ENCODE measurements at places on chromosomes 7 and 10.

DNA sequence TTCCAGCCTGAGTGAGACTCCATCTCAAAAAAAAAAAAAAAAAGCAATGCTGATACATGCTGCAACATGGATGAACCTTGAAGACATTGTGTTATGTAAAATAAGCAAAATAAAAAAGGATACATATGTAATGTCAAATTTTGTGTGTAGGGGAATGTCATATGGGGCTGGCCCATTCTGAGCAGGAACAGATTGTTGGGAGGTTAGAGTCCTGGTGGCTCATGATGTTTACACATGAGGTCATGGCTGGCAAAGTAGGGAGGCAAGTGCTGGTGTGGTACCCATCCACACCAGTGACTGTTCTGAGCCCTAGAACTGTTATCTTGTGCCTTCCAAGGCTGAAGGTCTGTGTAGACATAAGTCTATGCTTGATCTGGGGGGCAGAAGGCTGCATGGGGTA is 37.6 kb downstream of the ZNF92 start:
- DNase-seq, result no peak

DNA sequence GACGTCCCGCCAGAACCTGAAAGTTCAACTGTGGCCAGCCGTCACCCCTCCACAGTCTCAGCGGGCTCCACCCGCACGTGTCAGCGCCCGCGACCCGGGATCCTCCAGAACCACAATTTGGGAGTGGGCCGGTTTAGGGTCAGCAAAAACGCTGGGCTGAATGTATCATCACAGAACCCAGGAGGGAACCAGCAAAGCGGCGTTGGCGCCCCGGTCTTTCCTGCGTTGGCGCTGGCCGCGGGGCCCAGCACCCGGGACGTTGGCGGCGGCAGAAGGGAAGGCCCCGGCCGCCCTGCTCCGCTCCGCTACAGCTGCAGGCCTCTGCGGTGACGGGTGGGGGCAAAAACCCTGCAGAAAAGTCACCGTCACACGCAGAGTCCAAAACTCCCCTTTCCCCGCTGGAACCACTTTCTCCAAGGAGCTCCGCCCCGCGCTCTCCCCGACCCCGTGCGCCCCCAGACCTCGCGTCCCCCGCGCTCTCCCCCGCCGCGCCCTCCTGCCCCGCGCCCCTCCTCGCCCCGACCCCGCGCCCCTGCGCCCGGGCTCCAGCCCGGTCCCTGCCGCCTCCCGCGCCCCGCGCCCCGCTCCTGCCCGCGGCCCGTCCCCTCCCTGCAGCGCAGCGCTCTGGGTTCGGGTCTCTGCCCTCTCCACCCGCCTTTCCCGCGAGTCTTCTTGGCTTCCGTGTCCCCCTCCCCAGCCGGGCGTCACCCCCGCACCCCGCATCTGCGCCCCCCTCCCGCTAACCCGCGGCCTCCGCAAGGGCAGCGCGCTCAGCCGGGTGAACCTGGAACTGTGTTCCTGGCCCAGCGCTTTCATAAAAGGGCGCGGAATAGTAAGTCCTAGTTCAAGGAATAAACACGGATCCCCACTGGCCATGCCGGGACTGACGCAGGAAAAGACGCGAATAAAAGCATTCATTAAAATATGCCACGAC is 24.0 kb upstream of the RNF32 start:
- no peak for DNase-seq

GRCh38 chr10:2401459-2401858 is 664.1 kb upstream of the ADARB2 start:
- no peak for DNase-seq

- no peak for DNase-seq
Measured at GRCh38 chr10:12225444-12225843, 29.5 kb downstream of the CDC123 start.

DNA sequence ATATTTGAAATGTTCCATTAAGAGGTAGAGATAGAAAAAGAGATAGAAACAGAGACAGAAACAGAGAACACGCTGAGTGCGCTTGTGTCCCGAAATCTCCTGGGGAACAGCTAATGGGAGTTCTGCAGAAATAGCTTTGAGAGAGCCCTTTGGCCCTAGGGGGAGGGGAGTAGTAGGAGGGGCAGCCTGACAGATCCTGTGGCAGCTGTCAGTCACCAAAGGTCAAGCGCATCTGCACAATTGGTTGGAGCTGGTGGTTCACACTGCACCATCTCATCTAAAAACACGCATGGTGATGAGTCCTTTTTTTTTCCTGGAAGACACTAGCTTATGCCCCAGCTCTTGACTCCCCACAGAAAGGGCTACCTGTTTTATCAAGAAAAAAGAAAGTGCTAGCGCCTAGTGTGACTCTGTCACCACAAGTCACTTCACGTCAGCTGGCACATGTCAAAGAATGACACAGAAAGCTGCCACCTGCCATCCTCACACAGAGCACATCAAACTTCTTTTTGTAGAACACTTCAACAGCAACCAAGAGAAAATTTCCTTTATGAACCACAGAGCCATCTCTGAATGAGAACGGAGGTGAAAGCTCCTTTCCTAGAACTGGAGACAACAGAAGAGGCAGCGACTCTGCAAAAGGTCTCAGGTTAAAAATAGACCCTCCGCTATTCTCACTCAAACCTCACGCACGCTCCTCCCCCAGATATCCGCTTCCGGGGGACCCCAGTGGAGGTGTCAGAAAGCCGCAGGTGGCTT is 125.7 kb downstream of the GFRA1 start:
- DNase-seq, result no peak

GRCh38 chr10:36608251-36608650 is 517.1 kb upstream of the ANKRD30A start:
- DNase-seq, result no peak

GRCh38 chr10:74419491-74419951 is 268.5 kb downstream of the ADK start:
- DNase-seq, result no peak

DNA sequence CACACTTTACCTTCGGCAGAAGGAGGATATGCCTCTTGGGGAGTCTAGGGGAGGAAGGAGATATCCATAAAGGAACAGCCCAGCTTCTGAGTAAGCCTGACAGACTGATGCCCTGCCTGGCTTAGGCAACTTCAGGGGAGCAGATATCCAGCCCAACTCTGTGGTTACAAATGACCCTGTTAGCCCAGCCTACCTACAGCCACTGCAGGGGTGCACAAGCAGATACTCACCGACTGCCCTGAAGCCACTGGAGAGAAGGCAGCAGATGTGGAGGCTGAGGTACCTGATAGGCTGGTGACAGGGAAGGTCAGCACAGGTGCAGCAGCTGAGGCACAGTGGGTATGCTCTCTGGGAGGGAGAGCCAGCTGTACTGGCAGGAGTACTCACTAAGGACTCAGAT is 770.2 kb downstream of the GRID1 start:
- no peak for DNase-seq

GRCh38 chr7:130254555-130254954 is 12.1 kb upstream of the CPA2 start:
- no peak for DNase-seq

GRCh38 chr7:110591341-110591740 is 499.6 kb upstream of the LRRN3 start:
- DNase-seq, result no peak

DNA sequence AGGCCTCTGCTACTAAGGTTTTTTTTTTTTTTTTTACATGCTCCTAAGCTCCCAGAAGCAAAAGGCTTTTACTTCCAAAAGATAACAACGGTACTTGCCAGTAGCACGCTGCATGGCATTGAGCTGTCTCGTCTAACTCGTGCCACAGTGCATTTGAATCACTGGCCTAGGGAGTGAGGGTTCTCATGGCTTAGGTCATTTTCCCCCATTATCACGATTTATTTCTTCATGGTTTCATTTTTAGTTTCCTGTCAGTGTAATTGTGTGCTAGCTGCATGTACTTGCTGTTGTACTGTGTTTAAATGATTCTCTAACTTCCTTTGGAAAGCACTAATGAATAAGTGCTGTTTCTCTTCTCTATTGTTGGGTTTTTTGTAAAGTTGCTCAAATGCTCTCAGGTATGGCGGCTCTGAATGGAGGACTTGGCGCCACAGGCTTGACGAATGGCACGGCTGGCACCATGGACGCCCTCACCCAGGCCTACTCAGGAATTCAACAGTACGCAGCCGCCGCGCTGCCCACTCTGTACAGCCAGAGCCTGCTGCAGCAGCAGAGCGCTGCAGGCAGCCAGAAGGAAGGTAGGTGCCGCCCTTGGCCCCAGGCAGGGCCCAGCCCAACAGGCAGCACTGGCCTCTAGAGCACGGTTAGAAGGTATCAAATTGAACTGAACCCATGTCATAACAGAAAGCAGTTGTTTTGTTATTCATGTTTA is 290.5 kb downstream of the USP6NL start:
- DNase-seq, result no peak

DNA sequence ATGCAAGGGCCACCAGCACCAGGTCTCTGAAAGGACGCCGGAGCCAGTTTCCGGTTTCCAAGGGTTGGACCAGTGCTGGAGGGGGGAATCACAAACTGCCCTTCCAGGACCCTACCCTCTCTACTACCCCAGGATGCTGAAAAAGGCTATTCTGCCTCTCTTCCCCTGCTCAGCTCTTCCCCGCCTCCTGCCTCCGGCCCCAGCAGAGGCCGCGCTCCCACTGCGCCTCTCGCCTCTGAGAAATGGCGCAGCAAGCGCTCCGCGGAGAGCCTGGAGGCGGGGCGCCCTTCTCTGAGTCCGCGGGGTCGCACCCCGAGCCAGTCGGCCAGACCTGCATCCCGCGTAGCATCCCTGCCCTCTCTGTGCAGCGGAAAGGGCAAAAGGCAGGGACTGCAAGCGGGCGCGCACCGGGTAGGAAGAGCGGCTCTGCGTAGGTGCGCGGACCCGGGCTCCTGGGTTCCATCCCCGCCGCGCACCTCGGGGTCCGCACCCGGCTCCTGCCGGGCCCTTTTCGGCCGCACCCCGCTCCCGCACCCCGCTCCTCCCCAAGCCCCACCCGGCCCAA is 476 bp upstream of the RET start:
- DNase-seq, result no peak

DNA sequence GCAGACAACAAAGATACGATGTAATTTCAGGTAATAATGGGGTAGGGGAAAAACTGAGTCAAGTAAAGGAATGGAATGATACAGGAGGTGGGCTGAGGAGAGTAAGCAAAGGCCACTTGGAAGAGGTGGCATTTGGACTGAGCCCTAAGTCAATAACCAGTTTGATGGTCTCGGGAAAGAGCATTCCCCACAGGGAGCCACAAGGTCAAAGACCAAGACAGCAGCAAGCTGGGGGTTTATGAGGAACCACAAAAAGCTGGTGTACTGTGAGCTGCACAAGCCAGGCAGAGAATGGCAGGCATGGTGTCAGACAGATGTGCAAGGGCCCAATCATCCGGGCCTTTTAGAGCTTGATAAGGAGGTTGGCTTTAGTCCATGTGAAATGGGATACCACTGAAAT is 98.7 kb downstream of the NOC3L start:
- no peak for DNase-seq

- DNase-seq, result no peak
Measured at GRCh38 chr10:92241158-92241500, 49.7 kb downstream of the CPEB3 start.

- DNase-seq, result peak; percentile 47
Measured at GRCh38 chr7:158685693-158686092, 18.9 kb downstream of the NCAPG2 start.

DNA sequence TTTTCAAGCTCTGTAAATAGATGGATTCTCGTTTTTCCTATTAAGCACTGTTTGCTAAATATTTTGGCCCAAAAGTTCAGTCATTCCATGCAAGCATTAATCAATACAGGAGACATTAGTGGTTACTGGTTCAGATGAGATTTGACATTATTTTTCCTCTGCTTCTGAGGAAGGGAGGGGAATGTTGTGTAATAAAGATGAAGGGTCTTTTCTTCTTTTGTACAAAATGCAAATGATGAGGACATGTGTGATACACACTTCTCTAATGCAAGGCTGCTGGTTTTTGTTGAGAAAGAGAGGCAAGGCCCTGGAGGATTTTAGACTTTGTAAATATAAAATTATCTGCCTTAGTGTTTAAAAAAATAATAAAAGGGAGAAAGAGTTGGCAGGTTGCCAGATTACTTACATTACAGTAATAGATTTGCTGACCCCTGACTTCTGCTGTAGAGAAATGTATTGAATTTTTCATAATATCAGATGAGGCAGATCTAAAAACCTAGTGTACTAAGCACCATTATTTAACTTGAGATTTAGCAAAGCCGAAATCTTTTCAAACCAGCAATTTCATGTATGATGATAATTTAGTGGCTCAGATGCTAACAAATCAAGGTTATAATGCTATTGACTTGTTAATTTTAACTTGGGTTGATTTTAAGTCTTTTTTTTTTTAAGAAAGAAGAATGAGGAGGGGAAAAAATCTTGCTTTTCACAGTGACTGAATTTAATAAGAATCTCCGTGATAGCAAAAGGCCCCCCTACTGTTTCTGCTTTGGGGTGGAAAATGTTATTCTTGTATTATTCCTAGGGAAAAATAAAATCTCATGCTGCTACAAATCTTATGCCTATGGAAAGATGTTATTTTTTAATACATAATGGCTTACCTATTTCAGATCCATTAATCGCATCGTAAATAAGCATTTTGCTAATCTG is 180.1 kb downstream of the ARID5B start:
- no peak for DNase-seq

DNA sequence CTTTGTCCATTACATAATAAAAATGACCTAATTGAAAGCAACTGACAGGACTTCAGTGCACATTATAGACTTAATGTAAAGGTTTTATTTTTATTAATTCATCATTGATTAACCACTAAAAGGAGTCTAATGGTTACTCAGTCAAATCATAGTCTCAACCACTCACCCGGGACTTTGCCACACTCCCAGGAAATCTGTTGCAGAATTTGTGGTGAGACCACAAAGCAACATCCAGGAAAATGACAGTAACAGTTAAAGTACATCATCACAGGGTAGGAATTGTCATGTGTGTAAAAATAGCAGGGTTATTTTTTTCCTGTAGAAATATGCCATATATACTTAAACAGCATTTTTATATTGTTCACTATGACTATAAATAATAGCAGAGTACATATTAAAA is 6.3 kb upstream of the HGF start:
- DNase-seq, result no peak

DNA sequence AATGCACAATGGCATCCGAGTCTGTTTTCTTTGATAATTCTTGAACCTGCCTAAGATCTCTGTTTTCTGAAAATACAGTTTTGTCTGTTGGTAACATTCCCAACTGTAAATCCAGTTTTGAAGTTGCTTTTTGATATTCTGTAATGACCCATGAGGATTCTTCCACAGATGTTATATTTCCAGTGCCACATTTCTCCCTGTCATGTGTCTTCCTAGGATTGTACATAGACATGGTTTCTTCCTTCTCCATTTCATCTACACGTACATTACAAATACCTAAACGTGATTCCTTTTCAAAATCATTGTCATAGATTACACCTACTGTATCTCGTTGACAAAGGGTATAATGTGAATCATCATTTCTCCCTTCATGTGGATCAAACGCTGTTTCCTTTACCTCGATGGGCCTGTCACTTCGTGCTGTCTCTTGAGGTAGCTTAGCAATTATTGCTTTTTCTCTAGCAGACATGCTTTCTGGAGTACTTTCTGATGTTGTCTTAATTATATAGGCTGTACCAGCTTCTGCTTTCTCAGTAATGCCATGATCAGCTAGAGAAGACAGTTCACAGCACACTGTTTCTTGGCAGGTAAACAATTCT is 40.3 kb downstream of the PPP1R3A start:
- no peak for DNase-seq

- peak; percentile 68 for DNase-seq
Measured at GRCh38 chr10:79381804-79382221, 34.5 kb downstream of the PPIF start.

- DNase-seq, result no peak
Measured at GRCh38 chr7:31110331-31111108, 58.4 kb downstream of the ADCYAP1R1 start.

GRCh38 chr10:102455893-102456471 is 4.6 kb upstream of the C10orf95 start:
- DNase-seq, result peak; percentile 85
